ENCODE measurements at places on chromosomes 3 and 15.

DNA sequence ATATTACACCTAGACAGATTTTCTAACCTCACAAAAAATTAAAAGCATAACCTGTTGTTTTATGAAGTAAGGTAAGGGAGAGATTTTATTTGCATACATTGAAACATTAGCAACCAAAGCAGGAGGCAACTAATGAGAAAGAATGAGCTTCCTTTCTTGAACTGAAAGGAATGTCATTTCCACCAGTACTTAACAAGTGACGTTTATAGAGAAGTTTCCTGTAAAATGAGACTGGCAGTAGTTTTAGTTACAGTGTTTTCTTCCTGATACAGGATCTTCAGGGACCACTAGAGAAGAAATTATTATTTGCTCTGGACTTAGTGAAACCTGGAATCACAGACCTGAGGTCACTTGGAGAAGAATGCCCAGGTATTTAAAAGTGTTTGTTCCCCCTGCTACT is 27.4 kb upstream of the FRMD5 start:
- DNase-seq = no peak

GRCh38 chr15:72774696-72775383 is 8.7 kb downstream of the ADPGK start:
- DNase-seq = no peak

GRCh38 chr15:34336231-34336990 is 1.2 kb downstream of the SLC12A6 start:
- no peak for DNase-seq

DNA sequence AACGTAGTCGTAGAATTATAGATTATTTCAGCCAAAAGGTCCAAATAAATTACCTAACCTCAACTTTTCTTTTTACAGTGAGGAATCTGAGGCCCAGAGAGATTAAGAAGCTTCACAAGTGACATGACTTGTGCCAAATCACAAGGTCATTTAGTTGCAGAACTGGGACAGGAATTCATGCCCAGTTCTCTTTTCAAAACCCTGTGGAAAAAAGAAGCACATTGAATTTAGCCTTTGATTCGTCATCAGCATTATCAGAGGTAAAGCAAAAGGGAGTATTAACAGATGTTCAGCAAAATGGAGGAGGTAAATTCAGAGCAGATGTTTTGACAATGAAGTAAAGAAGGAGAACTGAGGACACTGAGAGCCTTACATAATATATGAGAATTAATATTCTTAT is 4.5 kb downstream of the SERPINI2 start:
- no peak for DNase-seq

GRCh38 chr15:53230473-53230872 is 440.3 kb upstream of the ONECUT1 start:
- DNase-seq = no peak

GRCh38 chr15:74179983-74180880 is 6.7 kb downstream of the ISLR start:
- DNase-seq = no peak

- no peak for DNase-seq
Measured at GRCh38 chr3:133112666-133113065, 74.5 kb downstream of the TMEM108 start.

DNA sequence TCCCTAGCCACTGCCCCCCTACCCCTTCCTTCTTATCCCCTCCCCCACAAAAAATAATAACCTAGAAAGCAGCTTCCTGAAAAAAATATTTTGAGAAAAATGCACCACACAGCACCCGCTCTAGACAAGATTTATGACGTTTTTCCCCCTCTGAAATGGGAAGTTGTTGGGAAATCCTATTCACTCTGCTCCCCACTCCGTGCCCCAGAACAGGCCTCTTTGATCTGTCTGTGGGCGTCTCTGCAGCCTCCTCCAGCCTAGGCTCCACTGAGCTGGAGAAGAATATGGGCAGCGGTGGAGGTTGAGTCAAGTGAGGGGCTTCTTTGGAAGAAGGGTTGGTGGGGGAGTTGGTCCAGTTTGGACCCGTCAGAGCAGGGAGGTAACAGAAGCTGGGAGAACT is 28.5 kb upstream of the POLG start:
- no peak for DNase-seq

DNA sequence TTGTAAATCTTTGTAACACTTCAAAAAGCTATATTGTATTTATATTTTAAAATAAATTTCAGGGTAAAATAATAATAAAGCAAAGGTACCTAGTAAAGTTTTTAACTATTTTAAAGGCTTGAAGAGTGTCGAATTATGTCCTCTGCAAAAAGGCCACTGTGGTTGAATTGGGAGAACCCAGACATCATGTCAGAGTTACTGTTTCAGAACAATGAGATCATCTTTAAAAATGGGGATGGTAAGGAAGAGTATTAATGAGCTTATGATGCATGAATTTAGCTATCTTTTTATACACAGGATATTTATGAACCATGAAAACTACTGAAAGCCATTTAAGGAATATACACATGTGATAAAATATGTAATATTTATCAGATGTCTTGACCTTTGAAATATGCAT is 26.3 kb downstream of the KCNMB3 start:
- no peak for DNase-seq

DNA sequence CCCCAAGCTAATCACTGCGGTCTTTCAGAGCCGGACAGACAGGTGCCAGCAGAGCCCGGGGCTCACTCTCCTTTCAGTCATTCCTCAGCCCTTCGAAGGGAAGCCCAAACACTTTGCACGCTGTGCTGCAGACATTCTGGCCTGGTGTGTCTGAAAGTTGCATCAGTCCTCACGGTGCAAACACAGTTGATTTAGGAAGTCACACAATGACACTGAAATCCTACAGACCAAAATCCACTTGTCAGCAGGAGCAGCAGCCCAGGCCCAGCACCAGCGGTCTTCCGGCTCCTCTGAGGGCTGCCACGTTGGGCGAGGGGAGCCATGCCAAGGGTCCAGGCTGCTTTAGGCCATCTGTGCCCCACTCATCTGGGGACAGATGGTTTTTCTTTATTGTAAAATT is 61.6 kb downstream of the RGMA start:
- no peak for DNase-seq

DNA sequence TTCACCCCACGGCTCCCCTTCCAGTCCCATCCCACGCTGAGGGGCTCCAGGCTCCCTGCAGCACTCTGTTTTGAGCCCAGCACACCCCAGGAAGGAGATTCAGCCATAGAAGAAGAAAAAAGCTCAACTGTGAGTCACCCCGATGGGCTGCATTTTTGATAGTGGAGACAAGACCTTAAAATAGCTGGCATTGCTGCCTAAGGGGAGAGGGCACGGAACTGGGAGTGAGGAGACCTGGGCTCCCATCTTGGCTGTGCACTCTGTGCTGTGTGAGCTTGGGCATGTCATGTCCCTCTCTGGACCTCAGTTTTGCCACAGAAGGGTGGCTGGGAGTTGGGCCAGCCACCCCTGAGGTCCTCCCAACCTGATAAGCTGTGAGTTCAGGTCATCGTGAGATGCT is 57.2 kb upstream of the SMAD6 start:
- no peak for DNase-seq

DNA sequence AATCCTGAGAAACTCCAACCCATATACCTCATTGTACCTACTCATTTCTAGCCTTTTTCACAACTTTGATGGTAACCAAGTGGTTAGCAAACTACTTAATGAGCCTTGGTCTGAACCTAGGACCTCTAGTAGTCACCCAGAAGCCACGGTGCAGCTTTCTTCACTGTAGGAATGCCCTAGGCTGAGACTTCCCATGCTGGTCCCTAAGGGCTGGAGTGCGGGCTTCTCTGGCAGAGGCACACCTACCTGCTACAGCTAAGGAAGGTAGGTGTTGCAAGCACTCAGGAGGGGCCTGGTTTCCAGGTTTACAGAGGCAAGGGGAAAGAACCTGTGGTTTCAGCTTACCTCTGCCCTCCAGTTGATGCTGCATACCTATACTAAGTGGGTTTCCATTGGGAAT is 65.4 kb downstream of the DHX30 start:
- no peak for DNase-seq

DNA sequence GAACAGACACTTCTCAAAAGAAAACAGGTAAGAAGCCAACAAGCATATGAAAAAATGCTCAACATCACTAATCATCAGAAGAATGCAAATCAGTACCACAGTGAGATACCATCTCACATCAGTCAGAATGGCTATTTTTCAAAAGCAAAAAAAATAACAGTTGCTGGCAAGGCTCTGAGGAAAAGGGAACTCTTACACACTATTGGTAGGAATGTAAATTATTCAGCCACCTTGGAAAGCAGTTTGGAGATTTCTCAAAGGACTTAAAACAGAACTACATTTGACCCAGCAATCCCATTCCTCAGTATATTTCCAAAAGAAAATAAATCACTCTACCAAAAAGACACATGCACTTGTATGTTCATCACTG is 95.6 kb downstream of the APBA2 start:
- DNase-seq = no peak

- DNase-seq = no peak
Measured at GRCh38 chr15:48283396-48284145, 47.7 kb upstream of the DUT start.

DNA sequence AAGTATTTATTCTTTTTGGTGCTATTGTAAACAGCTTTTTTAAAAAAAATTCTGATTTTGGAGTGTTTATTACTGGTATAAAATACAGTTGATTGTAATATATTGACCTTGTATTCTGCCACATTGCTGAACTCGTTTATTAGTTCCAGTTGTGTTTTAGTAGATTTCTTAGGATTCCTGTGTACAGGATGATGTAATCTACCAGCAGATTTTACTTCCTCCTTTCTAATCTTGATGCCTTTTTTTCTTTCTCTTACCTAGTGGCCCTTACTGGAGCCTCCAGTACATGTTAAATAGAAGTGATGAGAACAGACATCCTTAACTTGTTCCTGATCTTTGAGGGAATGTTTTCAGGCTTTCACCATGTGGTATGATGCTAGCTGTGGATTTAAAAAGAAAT is 70.4 kb upstream of the KY start:
- no peak for DNase-seq

DNA sequence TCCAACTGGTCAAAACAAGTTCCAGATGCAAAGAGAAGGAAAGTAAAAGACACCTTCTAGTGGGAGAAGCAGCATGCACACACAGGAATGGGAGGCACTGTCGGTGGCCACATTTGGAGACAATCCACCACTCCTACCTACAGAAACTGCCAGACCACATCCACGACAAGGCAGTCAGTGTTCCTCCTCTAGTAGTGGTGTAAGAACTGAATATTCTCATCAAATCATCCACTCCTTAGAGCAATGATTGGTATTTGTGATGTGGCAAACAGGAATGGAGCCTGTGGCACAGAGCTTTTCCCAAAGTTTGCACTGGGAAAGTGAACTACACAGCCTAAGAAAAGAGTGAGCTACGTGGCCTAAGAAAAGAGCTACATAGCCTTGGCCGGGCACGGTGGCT is 5.1 kb upstream of the SPINT1 start:
- DNase-seq = no peak

- no peak for DNase-seq
Measured at GRCh38 chr3:73298243-73299183, 237.1 kb downstream of the EBLN2 start.

- no peak for DNase-seq
Measured at GRCh38 chr15:64911311-64912186, at the start of gene ANKDD1A. Gene ANKDD1A, plus strand, starts transcription at chr15:64911902. Its CDS starts 29 bp downstream, at chr15:64911931.
